Astrocyte of the spinal cord (primary cell): ENCODE measurements at places on chromosomes 1 and 21.
A peak's percentile ranks its signal among the peaks of the same experiment; 100 is the strongest.

- no peak for DNase-seq
These were observed 92.9 kb downstream of the BEND5 start for GRCh38 chr1:48683839-48684238.

DNA sequence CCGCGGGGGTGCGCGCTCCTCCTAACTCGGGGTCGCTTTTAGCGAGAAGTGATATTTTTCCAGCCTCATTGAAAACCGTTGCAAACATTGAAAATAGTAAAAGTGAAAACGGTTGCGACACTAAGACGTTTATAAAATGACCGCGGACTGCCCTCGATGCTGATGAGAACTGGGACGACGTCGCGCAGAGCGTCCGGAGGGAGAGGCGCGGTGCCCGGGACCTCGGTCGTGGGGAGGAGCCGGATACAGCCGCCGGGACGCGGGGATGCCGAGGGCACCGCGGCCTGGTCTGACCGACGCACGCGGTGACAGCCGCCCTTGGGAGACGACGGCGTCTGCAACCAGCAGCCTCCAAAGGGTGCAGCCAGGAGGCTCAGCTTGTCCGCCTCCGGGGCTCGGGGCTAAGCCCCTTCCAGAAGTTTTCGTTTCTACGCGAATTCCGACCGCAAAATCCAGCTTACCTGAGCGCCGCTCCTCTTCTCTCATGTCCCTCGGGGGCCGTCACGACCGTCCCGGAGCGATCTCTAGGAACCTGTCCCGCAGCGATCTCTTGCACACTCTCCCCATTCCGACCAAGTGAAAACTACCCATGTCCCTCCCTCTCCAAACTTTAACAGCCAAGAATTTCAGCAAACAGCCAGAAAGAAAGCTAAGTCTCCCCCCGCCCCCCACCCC is 144.4 kb upstream of the ETS2 start:
- no peak for DNase-seq

DNA sequence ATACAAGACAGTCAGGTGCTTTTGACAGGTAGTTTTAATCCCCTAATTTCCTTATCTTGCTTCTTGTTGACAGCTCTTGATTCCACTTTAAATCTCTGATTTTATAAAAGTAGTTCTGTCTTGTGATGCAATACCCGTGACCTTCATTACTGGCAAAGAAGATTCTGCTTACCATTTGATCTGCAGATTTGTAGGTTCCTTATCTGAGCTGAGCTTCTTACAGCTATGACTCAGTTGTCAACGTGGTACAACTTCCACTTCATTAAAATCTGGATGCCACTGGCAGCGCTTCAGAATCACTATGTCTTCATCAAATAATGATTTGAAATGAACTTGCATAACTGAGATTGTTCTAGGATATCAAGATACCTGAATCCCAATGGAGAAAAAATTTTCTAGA is 543.6 kb upstream of the B3GALT2 start:
- DNase-seq: no peak

GRCh38 chr1:154743526-154744036 is 126.5 kb downstream of the KCNN3 start:
- DNase-seq: no peak

GRCh38 chr21:31294691-31295090 is 49.4 kb downstream of the TIAM1 start:
- no peak for DNase-seq

- DNase-seq: no peak
These were observed 34.9 kb downstream of the UBASH3A start for GRCh38 chr21:42438316-42439205.

DNA sequence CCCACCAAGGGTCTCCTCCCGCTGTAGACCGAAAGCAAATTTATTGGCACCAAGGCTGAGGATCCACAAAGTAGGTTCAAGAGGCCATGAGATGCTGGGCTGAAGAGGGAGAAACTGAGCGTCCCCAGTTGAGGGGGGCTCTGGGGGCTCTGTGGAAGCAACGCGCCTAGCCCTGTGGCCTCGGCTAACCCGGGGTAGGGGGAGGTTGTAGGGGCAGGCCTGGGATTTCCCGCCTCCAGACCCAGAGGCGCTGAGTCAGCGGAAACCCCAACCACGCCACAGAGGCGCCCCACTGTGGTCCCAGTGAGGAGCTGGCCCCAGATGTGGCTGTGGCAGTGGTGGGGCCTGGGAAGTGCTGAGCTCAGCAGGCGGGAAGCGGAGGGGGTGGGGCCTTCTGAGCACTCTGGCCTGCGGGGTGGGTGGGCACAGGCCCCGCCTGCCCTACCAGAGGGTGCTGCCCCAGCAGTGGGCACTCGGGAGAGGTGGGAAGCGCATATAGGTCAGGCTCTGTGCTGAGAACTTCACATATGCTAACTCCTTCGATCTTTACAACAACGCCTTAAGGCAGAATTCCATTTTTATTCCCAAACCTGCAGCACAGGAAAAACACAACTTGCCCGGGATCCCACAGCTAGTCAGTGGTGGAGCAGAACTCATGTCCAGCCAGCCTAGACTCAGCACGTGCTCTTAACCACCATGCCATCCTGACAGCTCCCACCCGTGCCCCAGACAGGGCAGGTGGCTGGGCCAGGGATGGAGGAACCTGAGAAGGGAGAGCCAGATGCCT is 1.5 kb upstream of the COL16A1 start:
- peak; percentile 79 for DNase-seq

- peak; percentile 33 for DNase-seq
These were observed 548 bp downstream of the B3GALT5 start for GRCh38 chr21:39613041-39613934.

- DNase-seq: no peak
These were observed 10.4 kb downstream of the CLCNKB start for GRCh38 chr1:16053781-16054502.

- no peak for DNase-seq
These were observed 131.2 kb downstream of the CDC7 start for GRCh38 chr1:91631718-91632330.

- DNase-seq: no peak
These were observed 4.3 kb upstream of the TTC22 start for GRCh38 chr1:54805466-54805865.

- DNase-seq: no peak
These were observed 840.0 kb upstream of the B3GALT2 start for GRCh38 chr1:194026422-194026821.
